Immature natural killer cell (primary cell): ENCODE measurements at places on chromosomes 11 and 22.
A peak's percentile ranks its signal among the peaks of the same experiment; 100 is the strongest.

DNA sequence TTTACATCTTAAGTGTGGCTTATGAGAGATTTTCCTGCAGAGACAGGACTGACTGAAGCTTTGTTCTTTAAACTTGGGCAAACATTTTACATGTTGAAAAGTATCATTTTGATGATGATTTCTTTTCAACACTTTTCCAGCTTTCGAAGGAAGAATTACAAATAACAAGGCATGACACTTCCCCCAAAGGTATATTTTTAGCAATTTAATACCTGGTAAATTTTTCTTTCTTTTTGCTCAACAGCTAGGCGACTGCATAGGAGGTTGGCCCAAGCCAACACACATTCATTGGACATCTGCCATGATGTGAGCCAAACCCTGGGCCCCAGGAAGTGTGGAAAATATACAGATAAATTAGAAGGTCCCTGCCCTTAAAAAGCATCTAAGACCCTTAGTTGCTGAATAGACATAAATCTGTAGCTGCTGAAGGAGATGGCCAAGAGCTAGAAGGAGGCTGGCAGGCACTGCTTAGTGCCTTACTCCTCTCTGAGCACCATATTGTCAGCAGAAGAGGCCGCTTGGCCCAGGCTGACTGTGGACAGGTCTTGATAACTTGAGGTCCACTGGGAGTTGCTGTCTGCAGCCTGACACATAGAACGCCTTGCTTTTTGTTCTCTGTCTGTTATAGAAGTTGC, 53.3 kb upstream of the CD44 start:
- H3K27me3 ChIP-seq: no peaks in the 10 kb centered on the region
- H3K4me3 ChIP-seq: no peak overlapping the region
- peaks cover 58% of the 10 kb centered on the region for H3K4me1 ChIP-seq

DNA sequence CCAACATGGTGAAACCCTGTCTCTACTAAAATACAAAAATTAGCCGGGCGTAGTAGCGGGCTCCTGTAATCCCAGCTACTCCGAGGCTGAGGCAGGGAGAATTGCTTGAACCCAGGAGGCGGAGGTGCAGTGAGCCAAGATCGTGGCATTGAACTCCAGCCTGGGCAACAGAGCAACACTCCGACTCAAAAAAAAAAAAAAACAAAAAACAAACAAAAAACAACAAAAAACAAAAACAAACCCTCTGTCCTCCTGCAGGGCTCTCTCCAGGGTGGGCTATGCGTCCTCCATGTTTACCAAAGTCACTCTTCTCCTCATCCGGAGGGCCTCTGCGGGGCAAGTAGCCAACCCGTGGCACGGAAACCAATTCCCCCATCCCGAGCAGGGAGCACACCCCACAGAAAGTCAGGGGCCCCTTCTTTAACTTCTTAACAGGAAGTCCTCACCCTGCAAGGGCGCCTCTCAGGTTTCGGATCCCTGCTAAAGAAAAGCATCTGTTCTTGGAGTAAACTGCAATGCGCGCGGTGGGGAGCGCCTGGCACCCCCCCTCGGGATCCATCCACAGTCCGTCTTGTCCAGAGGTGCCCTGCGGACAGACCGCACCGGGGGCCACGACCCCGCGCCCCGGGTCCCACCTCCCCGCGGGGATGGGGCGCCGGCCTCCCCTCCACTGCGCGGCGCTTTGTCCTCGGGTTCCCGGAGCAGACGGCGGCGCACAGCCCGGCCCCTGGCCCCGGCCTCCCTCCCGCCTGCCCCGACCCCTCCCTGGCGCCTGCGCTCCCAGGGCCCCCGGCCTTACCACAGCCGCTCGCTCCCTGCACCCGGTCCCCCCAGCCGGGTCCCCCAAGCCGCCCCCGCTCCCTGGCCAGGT, 712 bp downstream of the CERK start:
- peaks cover 3% of the 10 kb centered on the region for H3K27me3 ChIP-seq
- peak; percentile 52 for DNase-seq
- no peaks in the 10 kb centered on the region for H3K36me3 ChIP-seq
- H3K27ac ChIP-seq: peak overlapping the region; percentile 99
- peak overlapping the region; percentile 100 for H3K4me3 ChIP-seq

- H3K36me3 ChIP-seq: no peaks in the 10 kb centered on the region
- H3K4me3 ChIP-seq: no peak overlapping the region
- no peak for DNase-seq
- H3K4me1 ChIP-seq: peaks cover 28% of the 10 kb centered on the region
- H3K27me3 ChIP-seq: peaks cover 5% of the 10 kb centered on the region
Measured at GRCh38 chr11:34343153-34343552, 14.7 kb downstream of the ABTB2 start.

GRCh38 chr22:40261783-40262182, 84.1 kb downstream of the TNRC6B start:
- no peaks in the 10 kb centered on the region for H3K27me3 ChIP-seq
- DNase-seq: no peak
- no peak overlapping the region for H3K4me3 ChIP-seq
- H3K36me3 ChIP-seq: peaks cover 30% of the 10 kb centered on the region
